EH (cell line): ENCODE measurements at places on chromosomes 4 and X.

GRCh38 chr4:7872264-7872771, 67.3 kb downstream of the AFAP1 start:
- peak; percentile 95 for DNase-seq

GRCh38 chr4:26787461-26788340, 72.9 kb upstream of the STIM2 start:
- peak; percentile 37 for DNase-seq

- DNase-seq, result peak; percentile 32
Measured at GRCh38 chrX:39527025-39527424, 570.7 kb downstream of the BCOR start.

GRCh38 chr4:168485156-168485910, 5.0 kb upstream of the DDX60L start:
- DNase-seq, result no peak

DNA sequence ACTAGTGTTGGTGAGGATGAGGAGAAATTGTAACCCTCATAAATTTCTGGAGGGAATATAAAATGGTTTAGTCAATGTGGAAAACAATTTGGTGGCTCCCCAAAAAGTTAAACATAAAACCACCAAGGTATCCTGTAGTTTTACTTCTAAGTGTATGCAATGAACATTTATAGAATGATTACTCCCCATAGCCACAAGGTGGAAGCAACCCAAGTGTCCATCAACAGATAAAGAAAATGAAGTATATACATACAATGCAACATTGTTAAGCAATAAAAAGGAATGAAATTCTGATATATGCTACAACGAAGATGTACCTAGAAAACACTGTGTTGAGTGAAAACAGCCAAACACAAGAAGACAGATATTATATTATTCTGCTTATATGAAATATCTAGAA, 569.1 kb upstream of the GRID2 start:
- no peak for DNase-seq

DNA sequence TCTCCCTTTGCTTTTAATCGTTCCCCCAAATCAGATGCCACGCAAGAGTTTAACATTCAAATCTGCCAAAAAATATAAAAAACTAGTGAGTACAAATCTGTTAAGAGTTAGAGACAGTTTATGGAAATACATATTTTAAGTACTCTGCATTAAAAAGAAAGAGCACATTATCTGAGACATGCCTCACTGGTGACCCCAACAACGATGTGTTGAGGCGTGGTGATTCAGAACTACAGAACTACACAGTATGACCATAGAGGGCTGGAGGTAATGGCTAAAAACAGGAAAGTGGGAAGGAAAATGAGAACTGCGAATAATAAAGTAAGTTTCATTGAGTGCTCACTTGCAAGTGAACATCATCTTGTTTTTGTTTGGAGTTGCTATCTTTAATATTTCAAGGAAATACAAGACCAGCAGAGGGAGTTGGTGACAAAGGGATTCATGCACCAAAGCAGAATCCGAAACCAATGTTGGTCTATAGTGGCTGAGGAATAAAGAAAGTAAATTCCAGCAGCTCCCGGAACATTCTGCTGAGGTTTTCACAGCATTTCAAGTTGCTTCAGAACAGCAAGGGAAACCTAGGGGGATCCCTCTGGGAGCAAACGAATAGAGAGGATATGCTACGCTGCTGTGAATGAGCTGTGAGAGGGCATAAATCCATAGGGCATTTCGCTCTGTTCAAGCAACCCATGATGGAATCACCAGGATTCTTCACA, 92.2 kb downstream of the DCHS2 start:
- DNase-seq, result peak; percentile 41

GRCh38 chr4:105186701-105187161, 40.1 kb downstream of the TET2 start:
- no peak for DNase-seq

- DNase-seq, result no peak
Measured at GRCh38 chrX:149248073-149248625, 257.0 kb downstream of the IDS start.

DNA sequence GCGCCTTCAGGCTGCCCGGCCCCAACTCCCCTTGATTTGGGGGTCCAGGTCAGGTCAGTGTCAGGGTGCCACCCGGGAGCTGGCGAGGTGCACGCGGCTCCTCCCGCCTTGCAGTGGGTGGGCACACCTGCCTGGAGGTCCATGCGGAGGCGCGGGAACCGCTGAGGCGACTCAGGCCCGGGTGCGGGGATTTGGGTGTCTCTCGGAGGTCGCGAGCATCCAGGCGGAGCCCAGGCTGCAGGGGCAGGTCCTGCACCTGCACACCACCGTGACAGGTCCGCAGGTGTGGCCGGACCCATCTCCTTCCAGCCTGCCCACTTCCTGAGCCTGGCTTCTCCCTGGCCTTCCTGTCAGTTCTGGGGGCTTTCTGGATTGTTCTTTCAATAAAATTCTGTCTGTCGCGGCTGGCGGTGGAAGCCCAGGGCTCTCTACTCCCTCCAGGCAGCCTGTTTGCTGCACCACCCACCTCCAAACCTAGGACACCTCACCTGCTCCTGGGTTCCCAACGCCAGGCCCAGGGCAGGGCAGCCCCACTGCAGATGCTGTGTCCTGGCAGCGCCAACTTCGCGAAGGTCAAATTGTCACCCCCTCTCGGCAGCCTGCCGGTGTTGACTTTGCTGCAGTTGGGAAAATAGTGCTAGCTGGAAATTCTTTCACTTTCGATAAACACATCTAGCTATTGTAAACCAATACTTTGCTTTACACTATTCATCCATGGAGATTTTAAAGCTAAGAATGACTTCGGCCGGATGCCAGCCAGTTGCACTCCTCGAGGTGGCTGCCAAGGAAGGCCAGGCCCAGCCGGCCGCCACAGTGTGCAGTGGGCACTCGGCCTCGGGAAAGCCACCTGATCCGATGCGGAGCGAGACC, 35.9 kb downstream of the FGFRL1 start:
- no peak for DNase-seq

DNA sequence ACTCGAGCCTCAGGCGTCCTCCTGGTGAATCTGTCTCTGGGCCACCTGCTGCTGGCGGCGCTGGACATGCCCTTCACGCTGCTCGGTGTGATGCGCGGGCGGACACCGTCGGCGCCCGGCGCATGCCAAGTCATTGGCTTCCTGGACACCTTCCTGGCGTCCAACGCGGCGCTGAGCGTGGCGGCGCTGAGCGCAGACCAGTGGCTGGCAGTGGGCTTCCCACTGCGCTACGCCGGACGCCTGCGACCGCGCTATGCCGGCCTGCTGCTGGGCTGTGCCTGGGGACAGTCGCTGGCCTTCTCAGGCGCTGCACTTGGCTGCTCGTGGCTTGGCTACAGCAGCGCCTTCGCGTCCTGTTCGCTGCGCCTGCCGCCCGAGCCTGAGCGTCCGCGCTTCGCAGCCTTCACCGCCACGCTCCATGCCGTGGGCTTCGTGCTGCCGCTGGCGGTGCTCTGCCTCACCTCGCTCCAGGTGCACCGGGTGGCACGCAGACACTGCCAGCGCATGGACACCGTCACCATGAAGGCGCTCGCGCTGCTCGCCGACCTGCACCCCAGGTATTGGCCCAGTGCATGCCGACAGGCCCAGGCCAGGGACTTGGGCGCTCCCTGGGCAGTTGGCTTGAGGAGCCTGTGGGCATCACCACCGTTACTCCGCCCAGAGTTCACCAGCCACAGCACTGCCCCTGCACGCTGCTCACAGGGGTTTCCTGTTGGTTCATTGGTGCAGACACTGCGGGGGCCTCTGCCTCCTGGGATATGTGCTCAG, 1.1 kb downstream of the GPR78 start:
- no peak for DNase-seq

- peak; percentile 65 for DNase-seq
Measured at GRCh38 chr4:65670331-65671031, at the start of gene EPHA5. EPHA5 (minus strand) TSS chr4:65670489; CDS start chr4:65669742, 747 bp downstream.

DNA sequence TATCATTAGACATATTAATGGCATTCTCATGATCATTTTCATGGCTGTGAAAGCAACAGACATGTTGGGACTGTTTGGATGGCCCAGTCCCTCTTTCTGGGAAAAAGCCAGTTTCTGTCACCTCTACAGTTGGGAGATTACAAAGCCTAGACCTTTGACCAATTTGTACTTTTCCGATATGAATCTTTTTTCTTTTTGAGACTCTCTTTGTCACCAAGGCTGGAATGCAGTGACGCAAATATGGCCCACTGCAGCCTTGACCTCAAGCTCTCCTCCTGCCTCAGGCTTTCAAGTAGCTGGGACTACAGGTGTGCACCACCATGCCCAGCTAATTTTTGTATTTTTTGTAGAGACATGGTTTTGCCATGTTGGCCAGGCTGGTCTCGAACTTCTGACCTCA, 9.4 kb downstream of the TBC1D25 start:
- no peak for DNase-seq

DNA sequence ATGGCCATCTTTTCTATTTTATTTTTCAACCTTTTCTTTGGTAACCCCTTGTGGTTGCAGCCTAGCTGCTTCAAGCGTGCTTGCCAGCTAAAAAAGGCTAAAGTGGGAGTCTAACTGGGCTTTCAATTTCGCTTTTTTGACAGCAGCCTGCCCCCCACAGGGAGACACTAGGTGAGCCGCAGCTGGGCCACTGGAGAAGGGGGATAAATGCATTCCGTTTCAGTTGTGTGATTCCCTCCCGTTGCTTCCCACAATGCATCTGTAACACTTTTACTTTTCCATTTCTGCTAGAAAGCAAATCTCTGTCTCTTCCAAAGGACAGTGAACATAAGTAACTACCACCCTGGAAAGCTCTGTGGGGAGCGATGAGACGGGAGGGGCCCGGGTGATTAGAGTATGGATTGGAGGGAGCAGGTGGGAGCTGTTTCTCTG, 86.3 kb upstream of the RAPGEF2 start:
- DNase-seq, result peak; percentile 26

DNA sequence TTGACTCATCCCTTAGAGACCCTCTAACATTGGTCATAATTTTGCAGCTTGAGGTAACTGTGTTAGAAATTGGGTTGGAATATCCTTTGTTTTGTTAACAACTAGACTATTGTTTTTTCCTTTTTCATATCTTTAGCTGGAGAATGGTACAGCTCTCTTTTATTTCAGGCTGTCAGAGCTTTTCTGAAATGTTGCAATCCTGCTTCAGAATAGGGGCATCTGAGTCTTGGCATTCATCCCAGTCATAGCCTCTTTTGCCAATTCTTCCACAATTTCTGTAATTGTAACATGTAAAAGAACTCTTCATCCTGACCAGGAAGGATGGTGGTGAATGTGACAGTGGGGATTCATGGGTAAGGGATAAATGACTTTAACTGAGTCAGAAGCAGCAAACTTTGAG, 128.7 kb downstream of the FHIP1A start:
- DNase-seq, result peak; percentile 52

DNA sequence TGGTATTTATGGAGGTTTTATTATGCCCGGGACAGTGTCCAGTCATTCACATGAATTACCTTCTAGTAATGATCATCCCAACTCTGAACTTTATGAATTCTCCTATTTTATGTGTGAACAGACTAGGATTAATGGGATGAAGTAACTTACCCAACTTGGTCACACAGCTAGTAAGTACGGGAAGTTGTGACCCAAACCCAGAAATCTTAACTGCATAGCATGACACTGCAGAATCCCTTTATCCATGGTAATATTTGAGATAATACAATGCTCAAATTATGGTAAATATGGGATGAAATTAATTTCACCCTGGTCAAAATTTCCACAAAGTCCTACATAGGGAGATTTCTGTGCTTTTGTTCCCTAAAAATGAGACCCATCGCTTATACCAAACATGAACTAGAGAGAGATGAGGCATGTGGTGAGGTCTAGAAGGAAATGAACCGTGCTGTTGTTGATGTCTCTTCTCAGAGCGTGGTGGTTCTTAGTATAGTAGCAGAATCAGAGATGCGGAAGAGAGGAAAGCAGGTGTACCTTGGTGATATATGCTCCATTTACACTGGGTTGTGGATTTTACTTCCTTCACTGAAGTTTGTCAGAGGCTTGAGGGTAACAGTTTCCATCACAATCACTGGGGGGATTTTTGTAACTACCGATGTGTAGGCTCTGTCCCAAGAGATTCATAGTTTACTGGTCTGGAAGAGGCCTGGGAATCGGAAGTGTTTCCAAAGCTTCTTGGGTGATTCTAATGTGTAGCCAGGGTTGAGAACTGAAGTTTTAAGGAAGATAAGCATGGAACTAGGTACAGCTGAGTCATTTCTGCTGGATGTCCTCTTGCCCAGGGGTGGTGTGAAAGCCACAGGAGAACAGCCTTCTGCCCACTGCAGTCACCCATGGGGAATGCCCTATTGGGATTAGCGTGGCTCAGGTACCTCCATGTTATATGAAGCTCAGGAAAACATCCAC, 30.2 kb upstream of the FAM9C start:
- DNase-seq, result no peak

DNA sequence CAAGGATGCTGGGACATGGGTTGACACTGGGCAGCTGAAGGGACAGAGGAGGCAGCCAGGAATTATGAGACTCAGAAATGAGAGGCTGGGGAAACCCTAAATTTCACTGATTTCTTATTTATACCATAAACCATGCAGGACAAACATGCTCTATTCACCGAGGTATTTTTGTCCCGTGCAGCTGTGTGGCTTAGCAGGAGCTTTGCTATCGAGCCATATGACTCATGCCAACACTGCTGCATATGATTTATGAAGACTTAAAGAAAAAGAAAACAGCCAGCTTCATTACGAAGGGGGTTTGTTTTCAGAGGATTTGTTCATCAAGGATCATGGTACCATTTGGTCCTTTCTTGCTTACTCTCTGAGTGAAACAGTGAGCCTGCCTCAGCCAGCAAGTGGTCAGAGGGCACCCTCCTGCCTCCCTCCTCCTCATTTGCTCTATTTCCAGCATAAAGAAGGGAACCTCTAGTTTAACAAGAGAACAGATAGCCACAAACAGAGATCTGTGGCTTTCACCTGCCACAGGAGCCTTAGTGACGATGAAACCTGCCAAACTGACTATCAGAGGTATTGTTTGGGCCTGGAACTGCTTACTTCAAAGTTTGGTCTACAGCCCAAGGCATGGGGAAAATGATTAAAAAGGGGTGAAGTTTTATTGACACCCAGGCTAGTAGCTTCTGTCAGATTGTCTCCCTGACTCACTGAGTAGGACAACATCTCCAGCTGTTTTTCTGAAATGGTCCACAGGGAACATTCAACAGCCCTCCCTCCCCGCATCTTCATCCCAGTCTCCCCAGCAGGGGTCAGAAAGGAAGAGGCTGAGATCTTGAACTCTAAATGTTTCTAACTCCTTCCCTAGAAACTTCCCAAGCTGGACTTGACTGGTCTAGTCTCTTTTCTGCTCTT, 80.1 kb upstream of the MAML3 start:
- peak; percentile 72 for DNase-seq

- peak; percentile 72 for DNase-seq
Measured at GRCh38 chrX:69615779-69616456, at the start of gene EDA. EDA (plus strand) TSS chrX:69616113.

GRCh38 chrX:27884654-27885053, 76.9 kb downstream of the MAGEB10 start:
- DNase-seq, result no peak

- DNase-seq, result no peak
Measured at GRCh38 chr4:150828159-150828558, 186.9 kb downstream of the LRBA start.

- no peak for DNase-seq
Measured at GRCh38 chrX:68698942-68699341, 51.5 kb downstream of the STARD8 start.

GRCh38 chr4:4457803-4458553, 71.1 kb downstream of the NSG1 start:
- DNase-seq, result peak; percentile 82

- DNase-seq, result peak; percentile 56
Measured at GRCh38 chr4:21790438-21791029, 158.0 kb downstream of the KCNIP4 start.

GRCh38 chr4:6812766-6813165, 30.2 kb downstream of the KIAA0232 start:
- DNase-seq, result no peak

- DNase-seq, result no peak
Measured at GRCh38 chr4:124594945-124595344, 117.6 kb downstream of the ANKRD50 start.

- no peak for DNase-seq
Measured at GRCh38 chr4:70183168-70183939, 12.2 kb upstream of the ODAM start.
